ENCODE measurements at places on chromosomes 16 and 17.

GRCh38 chr16:89257281-89257731, 39.8 kb downstream of the ZNF778 start:
- DNase-seq = no peak

- no peak for DNase-seq
Measured at GRCh38 chr17:42680331-42680808, 1.3 kb downstream of the CCR10 start.

DNA sequence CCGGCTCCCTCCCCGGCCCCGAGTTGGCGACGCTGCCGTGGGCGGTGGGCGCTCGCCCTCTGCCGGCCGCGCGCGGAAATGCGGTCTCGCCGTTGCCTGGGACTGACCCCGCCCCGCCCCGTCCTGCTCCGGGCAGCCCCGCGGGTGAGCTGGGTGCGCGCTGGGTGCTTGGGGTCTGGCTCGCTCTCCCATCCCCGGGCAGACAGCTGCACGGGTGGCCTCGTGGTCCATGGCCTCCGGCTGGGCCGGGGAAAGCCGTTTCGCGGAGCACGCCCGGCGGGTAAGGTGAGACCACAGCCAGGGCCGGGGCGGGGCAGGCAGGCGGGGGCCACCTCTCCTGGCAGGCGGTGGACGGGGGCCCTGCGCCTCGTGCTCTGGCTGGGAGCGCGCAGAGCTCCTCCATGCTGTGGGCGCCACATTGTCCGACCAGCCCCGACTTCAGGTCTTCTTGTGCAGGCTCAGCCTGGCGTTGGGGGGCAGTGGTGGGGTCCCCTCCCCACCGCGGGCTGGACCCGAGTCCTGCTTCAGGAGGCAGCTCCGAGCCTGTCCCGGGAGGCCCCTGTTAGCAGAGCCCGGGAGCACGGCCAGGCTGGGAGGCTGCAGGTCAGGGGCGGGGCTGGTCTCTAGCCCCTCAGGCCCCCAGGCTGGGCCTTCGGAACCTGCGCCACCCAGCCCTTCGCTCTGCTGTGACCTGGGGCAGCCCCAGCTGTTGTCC, 7.0 kb upstream of the C1QTNF8 start:
- peak; percentile 9 for DNase-seq

DNA sequence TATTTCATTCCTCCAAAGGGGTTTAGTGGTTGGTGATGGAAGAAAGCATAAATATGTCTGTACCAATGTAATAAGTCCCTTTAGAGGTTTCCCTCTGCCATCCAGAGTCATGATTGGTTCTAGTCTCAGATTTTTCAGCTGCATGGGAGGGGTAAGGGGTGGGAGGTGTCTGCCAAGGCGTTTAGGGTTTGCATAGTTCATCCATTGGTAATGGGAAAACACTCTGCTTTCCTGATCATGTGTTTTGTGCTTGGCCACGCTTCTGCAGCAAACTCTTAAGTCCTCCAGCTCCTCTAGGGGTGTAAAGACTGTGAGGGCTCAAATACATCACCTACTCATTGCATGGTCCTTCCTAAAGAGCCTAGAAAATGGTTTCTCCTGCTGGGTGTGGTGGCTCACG, 29.8 kb downstream of the LIG3 start:
- no peak for DNase-seq

DNA sequence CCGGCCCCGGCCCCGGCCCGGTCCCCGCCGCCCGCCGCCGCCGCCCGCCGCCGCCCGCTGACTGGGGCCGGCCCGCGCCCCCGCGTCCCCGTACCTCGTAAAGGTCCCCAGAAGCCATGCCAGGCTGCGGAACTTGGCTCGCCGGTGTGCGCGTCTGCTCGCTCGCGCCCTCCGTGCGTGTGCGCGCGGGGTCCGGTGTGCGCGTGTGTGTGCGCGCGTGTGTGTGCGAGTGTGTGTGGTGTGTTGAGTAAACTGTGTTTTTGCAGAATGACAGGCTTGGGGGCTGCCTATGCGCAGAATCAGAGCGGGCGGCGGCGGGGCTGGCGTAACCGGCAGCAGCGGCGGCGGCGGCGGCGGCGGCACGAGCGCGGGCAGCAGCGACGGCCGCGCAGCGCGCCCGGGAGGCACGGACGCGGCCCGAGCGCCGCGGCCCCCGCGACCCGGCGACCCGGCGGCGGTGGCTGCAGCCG, 307 bp downstream of the CDYL2 start:
- no peak for DNase-seq

- DNase-seq = no peak
Measured at GRCh38 chr16:51971184-51971583, 575.8 kb downstream of the TOX3 start.

All from substantia nigra (tissue), 51 donors.